ENCODE measurements at places on chromosomes 11 and 22.

DNA sequence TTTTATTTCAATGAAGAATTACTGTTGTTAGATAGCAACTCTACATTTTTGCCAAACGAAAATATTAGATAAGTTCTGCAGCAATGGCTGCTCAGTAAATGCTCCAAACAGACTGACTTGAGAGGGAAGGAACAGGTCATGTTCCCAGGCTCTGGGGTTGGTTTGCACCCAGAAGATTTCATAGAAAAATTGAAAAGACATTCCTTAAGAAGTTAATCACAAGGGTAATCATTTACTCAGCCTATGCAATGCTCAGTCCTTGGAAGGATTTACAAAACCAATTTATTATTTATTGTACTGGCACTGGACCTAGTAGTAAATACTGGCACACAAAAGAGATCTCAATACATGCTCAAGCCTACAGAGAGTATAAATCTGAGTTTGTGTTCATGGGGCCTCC, 179.1 kb upstream of the MTNR1B start:
- DNase-seq: no peak

GRCh38 chr11:130330101-130330684, 15.5 kb upstream of the ZBTB44 start:
- no peak for DNase-seq

DNA sequence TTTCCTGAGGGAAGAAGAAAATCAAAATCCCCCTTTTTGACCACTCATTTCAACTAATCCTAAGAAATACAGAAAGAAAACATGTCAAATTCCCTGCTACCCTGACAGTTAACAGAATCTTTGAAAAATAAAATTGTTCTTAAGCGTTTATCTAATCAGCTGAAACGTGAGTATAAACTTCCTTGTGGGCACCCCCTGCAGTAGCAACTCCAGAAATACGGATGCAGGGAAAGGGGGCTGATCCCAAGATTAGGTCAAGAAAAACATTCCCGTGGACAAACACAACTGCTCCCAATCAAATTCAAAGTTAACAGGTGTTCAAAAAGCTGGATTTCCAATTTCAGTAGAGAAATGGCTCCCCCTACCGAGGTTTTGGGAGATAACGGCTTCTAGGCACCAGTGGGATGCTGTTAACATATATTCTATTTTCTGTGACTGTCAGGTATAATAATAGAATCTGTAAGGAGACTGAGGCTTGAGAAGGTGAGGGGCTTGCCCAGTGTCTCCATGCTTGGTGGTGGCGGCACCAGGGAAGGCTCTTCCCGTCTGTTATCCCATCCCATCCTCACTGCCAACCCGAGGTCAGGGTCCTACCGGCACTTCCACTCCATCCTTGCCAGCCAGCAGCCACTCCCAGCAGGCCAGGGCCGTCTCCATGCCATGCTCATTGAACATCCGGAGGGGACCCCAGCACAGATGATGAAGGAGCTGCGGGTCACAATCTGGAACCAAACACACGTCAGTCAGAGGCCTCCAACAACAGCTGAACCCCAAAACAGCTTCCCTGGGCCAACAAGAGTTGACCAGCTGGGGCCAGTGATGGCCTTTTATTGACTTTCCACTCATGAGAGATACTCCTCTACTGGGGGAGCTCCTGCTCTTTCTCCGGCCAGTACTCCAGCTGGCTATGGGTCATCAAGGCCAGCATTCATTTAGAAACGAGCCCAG, 32.0 kb upstream of the SERPIND1 start:
- DNase-seq: no peak

DNA sequence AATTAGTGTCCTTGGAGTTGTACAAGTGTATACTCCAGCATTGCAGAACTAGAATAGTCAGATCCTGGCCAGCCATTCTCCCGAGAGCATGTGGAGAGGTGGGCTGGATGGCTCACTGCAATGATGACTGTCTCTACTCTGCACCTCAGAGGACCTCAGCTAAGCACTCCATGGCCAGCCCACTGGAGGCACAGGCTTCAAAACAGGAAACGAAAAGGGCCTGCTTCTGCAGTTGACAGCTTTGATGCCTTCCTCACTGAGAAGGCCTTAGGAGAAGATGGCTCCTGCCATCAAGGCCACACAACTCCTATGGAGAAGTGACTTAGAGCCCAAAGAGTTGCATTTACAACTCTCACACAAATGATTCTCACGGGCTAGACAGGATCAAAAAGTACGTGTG, 9.1 kb downstream of the POLD4 start:
- no peak for DNase-seq

DNA sequence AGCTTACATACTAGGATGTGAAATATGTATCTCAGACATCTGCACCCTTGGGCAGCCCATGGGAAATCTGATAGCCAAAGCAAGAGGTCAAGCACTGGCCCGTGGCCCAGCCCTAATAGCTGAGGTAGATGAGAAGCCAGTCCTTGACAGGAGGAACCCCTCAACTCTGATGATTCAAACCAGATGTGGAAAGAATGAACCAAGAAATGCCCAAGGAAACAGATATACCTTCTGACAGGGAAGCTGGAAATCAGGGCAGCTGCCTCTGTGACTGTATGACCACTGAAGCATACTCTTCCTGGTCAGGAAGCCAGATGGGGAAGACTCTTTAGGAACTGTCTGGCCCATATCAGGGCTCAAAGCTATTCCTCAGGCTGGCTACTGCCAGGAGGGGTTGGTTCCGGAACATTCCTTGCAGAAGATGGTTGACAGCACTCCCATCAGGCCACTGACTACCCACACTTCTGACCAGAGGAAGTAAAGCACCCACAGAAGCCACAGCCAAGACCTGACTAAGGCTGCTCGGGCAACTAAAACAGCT, 124.2 kb downstream of the SWAP70 start:
- DNase-seq: peak; percentile 21

- DNase-seq: no peak
Measured at GRCh38 chr11:14342906-14343305, 16.1 kb downstream of the RRAS2 start.

GRCh38 chr11:37333345-37333744, 735.3 kb upstream of the RAG2 start:
- no peak for DNase-seq

GRCh38 chr22:41501209-41501608, 32.3 kb downstream of the ACO2 start:
- no peak for DNase-seq

DNA sequence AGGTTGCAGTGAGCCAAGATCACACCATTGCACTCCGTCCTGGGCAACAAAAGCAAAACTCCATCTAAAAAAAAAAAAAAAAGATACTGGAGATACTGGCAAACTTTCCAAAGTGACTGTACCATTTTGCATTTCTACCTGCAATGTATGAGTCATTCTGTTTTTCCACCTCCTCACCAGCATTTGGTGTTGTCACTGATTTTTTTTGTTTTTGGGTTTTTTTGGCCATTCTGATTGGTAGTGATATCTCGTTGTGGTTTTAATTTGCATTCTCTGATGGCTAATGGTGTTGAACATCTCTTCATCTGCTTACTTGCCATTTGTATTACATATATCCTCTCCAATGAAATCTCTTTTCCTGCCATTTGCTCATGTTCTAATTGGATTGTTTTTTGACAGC, 12.0 kb upstream of the RBX1 start:
- DNase-seq: no peak

GRCh38 chr11:21707116-21707739, 485.7 kb upstream of the ANO5 start:
- DNase-seq: no peak

- DNase-seq: no peak
Measured at GRCh38 chr11:60944490-60945294, 7.3 kb downstream of the SLC15A3 start.

DNA sequence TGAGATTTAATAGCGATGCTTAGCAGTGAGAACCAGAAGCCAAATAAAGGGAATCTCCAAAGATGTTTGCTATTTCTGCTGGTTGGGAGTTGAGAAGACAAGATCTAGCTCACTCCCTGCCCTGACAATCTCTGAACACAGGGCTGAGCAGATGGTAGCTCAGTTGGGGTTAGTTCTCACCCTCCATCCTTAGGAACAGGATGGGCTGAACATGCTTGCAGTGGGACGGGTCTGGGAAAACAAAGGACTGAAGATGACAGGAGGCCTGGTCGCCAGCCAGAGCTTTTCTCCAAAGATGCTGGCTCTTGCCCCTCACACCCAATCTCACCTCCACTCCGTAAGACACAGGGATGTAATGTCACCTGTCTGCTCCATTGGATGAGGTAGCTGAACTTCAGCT, 72.7 kb downstream of the SC5D start:
- no peak for DNase-seq

GRCh38 chr11:118339281-118339961, 3.1 kb downstream of the CD3D start:
- DNase-seq: no peak

DNA sequence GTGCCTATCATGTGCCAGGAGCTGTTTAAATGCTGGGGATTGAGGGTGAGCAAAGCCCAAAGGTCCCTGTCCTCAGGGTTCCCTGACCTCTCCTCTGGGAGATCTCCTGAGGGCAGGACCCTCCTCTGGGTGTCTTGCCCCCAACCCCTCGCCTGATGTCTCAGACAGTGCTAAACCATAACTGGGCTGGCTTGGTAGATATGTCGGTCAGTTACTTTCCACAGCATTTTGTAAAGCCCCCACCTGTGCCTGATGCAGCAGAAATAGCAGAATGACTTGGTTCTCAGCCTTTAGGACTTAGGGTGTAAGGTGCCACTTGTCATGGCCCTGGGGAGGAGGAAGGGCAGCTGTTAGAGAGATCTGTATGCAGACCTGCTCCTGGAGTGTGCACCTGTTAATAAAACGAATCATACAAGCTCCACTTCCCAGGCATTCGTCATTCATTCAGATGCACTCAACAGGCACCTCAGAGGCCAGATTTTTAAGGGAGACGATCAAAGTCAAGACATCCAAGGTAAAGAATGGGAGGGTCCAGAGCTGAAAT, 88.1 kb downstream of the TP53I11 start:
- DNase-seq: no peak

GRCh38 chr22:29205594-29206371, at the start of gene EMID1:
Gene EMID1 (plus strand): TSS chr22:29205896. CDS start chr22:29206039, 143 bp downstream.
- no peak for DNase-seq

DNA sequence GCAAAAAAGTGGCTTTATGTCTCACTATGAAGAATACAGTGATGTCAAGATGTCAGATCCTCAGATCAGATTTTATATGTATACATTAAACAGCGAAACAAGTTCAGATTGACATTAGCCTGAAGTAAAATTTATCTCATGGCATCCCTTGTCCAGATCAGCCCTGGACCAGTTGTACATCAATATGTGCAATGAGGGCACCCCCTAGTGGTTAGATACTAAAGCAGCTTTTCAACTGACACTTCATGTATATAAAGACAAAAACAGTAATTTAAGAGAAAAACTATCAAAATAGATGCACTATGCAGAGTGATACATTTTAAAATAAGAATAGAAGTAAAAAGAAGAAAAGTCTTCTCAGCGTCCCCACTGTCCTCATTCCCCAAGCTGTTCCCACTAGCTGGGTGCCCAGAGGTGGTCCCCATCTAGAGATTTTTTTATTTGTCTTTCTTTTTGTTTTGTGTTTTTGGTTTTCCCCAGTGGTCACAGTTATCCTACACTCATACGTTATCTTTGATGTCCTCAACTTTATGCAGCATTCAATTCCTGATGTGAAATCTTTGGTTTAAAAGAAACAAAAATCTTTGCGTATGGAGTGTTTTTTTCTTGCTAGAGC, 2193.4 kb upstream of the RAG2 start:
- peak; percentile 52 for DNase-seq

DNA sequence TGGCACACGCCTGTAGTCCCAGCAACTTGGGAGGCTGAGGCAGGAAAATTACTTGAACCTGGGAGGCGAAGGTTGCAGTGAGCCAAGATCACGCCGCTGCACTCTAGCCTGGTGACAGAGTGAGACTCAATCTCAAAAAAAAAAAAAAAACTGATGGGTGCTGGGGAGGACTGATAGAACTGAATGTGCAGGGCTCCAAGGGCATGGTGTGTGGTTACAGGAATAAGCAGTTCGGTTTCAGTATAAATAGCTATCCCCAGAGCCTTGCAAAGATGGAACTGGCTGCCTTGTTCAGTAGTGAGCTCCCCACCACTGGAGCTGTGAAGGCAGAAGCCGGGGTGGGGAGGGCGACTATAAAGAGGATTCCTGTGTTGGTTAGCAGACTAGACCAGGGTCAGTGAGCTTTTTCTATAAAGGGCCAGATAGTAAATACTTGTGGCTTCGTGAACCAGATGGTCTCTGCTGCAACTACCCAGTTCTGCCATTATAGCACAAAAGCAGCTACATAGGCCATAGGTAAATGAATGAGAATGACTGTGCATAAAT, 5.9 kb downstream of the TOM1 start:
- DNase-seq: no peak

GRCh38 chr11:12762696-12763324, 88.6 kb downstream of the TEAD1 start:
- no peak for DNase-seq

GRCh38 chr11:36874291-36874690, 276.3 kb upstream of the RAG2 start:
- no peak for DNase-seq

- peak; percentile 7 for DNase-seq
Measured at GRCh38 chr11:27429761-27430393, 42.7 kb downstream of the LGR4 start.

Measured in smooth muscle cell of the brain vasculature (primary cell).